ENCODE measurements at places on chromosomes 12 and 14. TPM values are rescaled to one million over a fixed set of nuclear protein-coding genes. Genes with fewer than 3 reads are reported as not detected.
A peak's percentile ranks its signal among the peaks of the same experiment; 100 is the strongest.

Gene SIX1
- not detected for total RNA-seq

DNA sequence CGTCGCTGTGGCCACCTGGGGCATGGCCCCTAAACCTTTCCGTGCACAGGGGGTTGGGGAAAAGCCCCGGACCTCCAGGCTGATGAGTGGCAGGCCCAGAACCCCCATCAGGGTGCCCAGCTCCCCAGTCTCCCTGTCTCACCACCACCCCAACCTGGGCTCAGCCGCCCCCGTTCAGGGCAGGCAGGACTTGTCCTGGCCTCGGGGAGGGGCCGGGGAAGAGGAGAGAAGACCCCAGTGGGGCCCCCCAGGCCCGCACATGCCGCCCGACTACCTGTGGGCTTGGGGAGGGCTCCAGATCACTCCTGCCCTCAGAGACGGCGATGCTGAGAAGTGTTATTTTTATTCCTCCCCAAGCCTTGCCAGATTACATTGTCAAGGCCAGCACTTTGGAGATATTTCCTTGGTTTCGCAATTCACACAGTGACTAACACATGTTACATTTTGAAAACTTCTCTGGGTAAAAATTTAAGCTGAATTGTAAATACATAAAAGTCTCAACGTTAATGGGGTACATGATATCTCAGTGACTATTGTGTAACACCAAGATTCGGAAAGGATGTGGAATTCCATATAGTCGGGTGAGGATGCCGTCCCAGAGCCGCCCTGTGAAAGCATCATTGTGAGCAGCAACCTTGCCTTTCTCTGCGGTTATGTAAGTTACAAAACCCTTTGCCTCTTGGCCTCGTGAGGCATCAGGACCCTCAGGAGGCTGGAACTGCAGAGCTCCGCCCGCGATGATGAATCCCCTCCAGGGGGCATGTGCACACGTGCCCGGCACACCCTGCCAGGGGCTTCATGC, 85.6 kb upstream of the DIO3 start:
- peak; percentile 12 for DNase-seq
- H3K36me3 ChIP-seq = no peaks in the 10 kb centered on the region
- no peak overlapping the region for H3K4me3 ChIP-seq
- H3K27ac ChIP-seq = no peak overlapping the region

GRCh38 chr14:36916668-36917067, 255.0 kb downstream of the PAX9 start:
- H3K36me3 ChIP-seq = no peaks in the 10 kb centered on the region
- no peak overlapping the region for H3K4me3 ChIP-seq
- no peak for DNase-seq
- no peaks in the 10 kb centered on the region for H3K4me1 ChIP-seq
- no peaks in the 10 kb centered on the region for H3K27me3 ChIP-seq
- no peak overlapping the region for H3K27ac ChIP-seq

DNA sequence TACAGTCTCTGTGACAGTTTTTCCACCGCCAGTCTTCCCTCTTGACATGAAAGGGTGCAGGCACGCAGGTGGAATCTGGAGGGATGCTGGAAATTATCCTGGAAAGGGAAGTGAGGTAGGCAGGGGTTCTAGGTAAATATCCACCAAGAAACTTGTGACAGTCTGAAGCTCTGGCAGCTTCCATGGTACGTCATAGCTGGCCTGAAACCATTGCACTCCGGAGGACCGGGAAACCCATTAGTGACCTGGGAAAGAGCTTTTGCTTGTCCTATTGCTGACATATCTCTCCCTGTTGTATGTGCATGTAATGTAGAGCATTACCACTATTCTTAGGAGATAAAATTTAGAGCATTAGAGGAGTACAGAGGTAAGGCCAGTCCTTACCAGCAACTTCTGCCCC, 275.9 kb downstream of the EGLN3 start:
- H3K36me3 ChIP-seq = no peaks in the 10 kb centered on the region
- H3K4me3 ChIP-seq = no peak overlapping the region
- no peak overlapping the region for H3K27ac ChIP-seq
- no peaks in the 10 kb centered on the region for H3K4me1 ChIP-seq
- H3K27me3 ChIP-seq = no peaks in the 10 kb centered on the region

DNA sequence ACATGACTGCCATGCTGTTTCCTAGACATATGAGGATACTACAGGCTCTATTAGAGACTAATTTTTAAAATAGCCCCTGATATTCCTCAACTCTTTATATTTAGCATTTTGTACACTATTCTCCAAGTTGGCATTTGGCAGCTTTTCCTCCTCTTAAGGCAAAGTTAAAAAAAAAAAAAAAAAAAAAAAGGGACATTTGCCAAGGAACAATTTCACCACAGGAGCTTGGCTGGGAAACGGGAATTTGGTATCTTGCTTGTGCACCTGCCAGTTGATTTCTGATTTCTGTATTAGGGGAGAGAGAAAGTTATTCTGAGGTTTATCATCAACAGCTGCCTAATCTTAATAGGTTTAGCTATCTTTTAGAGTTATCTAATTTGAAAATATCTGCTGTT, 87.2 kb downstream of the CAND1 start:
- no peaks in the 10 kb centered on the region for H3K27me3 ChIP-seq
- H3K27ac ChIP-seq = no peak overlapping the region
- H3K4me1 ChIP-seq = no peaks in the 10 kb centered on the region
- H3K4me3 ChIP-seq = no peak overlapping the region
- no peak for DNase-seq

Gene TAS2R7
- 0.42 TPM for total RNA-seq

Gene HDAC7
- total RNA-seq = 14.7 TPM

GRCh38 chr12:39628836-39629235, 9.2 kb upstream of the ABCD2 start:
- H3K4me3 ChIP-seq = no peak overlapping the region
- no peaks in the 10 kb centered on the region for H3K27me3 ChIP-seq
- no peak for DNase-seq
- H3K36me3 ChIP-seq = no peaks in the 10 kb centered on the region
- H3K4me1 ChIP-seq = no peaks in the 10 kb centered on the region

Gene OTUB2
- total RNA-seq = 0.28 TPM

GRCh38 chr12:24933694-24934407, 15.1 kb downstream of the BCAT1 start:
- DNase-seq = no peak
- H3K27me3 ChIP-seq = no peaks in the 10 kb centered on the region
- H3K4me3 ChIP-seq = no peak overlapping the region
- no peaks in the 10 kb centered on the region for H3K4me1 ChIP-seq

DNA sequence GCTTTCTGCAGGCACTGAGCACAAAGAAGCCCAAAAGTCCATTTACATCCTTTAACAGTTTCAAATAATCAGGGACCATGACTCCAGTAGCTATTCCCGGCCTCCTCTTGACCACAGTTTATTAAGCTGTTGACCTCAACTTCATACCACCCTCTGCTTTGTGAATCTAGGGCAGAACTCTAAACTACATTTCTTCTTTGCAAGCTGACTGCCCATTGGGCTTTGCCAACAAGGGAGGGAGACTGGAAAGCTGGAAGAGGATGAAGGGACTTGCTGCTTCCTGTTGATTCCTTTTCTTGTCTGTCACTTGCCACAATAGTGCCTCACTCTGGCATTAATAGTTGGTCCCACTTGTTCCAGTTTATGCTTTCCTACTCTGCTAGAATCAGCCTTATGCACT, 2.7 kb downstream of the CGRRF1 start:
- no peak overlapping the region for H3K27ac ChIP-seq
- no peaks in the 10 kb centered on the region for H3K36me3 ChIP-seq
- peaks cover 12% of the 10 kb centered on the region for H3K4me1 ChIP-seq

DNA sequence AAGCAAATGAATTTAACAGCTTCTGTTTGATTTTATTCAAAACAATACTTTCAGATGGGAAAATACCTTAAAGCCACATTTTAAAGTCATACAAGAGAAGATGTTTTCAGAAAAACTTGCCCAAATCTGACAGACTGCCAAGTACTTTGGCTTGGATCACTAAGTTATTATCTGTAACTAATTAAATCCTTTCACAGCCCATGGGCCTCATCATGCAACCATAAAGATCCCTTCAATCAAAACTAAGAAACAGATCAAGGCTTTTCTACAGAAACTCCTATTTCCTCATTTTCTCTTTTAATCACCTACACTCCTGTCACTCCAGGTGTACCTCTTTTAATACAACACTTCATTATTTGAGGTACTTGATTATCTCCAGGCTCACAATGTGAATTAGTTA, 28.1 kb downstream of the BLTP3B start:
- H3K4me1 ChIP-seq = peaks cover 4% of the 10 kb centered on the region
- DNase-seq = no peak
- no peak overlapping the region for H3K27ac ChIP-seq
- no peak overlapping the region for H3K4me3 ChIP-seq

Gene PPFIA2
- total RNA-seq = 0.50 TPM

GRCh38 chr14:56276108-56276507, 157.9 kb downstream of the PELI2 start:
- H3K36me3 ChIP-seq = no peaks in the 10 kb centered on the region
- H3K4me3 ChIP-seq = no peak overlapping the region
- no peaks in the 10 kb centered on the region for H3K27me3 ChIP-seq
- H3K27ac ChIP-seq = no peak overlapping the region

- DNase-seq = no peak
- H3K27me3 ChIP-seq = no peaks in the 10 kb centered on the region
- H3K4me1 ChIP-seq = no peaks in the 10 kb centered on the region
- no peak overlapping the region for H3K4me3 ChIP-seq
These were observed 100.7 kb downstream of the LRRK2 start for GRCh38 chr12:40325349-40325960.

DNA sequence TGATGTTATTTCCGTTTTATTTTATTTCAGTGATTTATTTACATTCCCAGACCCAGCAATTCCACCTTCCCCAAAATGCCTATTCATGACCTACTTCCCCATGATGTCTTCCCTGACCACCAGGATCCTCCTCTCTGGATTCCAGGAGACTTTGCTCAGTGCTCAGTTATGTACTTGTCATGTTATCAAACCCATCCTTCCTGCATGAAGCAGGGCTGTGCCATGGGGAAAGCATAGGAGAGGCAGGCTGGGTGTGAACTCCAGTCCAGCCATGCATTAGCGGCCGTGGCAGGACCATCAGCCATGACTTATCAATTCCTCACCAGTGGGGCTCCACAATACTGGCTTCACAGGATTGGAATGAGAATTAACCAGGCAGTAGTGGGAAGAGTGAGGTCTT, 57.8 kb downstream of the B4GALNT3 start:
- no peaks in the 10 kb centered on the region for H3K27me3 ChIP-seq
- H3K4me1 ChIP-seq = no peaks in the 10 kb centered on the region
- no peak overlapping the region for H3K4me3 ChIP-seq
- no peak overlapping the region for H3K27ac ChIP-seq

All from liver (tissue), 10 donors.